ENCODE measurements at places on chromosomes 13 and 19. TPM values are rescaled to one million over a fixed set of nuclear protein-coding genes. Genes with fewer than 3 reads are reported as not detected.

DNA sequence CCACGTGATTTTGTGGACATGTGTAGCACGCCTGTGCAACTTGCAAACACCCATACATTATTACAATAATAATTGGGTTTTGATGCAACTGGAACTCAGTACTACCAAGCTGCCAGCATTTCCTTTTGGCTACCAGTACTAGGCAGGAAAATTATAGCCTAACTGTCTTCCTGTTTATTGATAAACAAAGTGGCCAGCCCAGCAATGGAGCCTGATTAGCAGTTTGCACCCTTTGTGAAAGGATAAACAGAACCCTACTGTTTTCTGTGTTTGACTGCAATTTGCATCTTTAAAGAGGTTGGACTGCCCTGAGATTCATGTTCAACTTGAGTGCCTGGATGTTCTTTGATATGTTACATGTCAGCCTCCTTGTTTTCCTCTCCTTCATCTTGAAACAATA lies 173.9 kb downstream of the ZIC5 start:
- no peak for DNase-seq

- no peak for DNase-seq
Observed at GRCh38 chr13:80921541-80921940, 580.6 kb upstream of the SPRY2 start.

DNA sequence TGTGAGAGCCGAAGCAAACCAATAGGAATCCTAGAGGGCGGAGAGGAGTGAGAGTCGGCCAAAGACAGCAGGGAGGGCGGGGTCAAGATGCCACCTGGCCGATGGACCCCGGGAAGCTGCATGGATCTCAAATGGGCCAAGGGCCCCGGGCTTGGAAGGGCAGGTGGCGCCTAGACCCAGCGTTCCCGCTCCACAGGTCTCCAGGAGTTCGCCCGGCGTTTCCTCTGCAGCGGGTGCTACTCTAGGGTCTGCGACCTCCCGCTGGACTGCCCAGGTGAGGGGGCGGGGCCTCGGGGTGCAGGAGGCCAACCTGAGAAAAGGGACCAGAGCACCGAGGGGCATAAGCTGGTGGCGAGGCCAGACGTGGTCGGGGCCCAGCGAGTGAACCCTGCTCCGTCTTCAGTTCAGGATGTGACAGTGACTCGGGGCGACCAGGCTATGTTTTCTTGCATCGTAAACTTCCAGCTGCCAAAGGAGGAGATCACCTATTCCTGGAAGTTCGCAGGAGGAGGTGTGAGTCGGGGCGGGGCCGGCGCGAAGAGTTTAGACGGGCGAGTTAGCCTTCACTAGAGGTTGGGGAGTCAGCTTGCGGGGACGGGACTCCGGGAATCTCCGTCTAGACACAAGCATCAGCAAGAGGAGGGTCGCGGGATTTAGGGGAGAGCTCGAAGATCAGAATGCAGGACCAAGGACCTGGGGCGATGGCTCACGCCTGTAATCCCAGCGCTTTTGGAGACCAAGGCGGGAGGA lies 9.9 kb downstream of the SPACA6 start:
- peak; percentile 37 for DNase-seq

DNA sequence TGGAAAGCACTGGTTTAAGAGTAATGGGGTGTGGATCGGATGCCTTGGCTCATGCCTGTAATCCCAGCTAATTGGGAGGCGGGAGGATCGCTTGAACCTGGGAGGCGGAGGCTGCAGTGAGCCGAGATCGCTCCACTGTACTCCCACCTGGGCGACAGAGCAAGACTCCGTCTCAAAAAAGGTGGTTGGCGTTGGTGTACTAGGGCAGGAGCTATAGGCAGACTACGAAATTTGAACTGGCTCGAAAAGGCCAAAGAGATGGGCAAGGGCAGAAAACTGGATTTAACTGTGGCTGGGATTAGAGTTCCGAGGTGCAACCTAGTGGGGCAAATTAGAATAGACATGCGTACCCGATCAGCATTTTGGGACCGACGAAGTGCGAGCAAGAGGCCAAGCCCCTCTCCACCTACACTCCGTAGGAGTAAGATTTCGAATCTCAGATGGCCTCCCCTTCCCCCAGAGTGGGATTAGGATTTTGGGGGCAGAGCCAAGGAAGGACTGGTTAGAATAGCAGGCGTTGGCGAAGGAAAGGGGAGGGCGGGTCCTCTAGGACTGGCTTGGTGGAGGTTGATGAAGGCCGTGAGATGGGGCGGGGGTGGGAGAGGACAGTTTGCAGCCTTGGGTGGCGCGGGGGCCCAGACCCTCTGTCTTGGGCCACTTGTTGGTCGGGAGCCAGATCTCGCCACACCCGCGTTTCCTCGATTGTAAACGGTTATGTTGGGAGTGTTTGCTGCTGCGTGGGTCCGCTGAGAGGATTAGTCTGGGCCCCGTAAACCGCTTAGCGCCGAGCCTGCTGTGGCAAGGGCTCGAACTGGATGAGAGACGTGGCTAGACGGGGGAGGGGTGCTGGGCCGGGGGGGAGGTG lies 2.0 kb upstream of the INAFM1 start:
- DNase-seq, result peak; percentile 60

GRCh38 chr13:40445557-40445990 lies 220.9 kb downstream of the FOXO1 start:
- no peak for DNase-seq

- no peak for DNase-seq
Observed at GRCh38 chr13:74316547-74316946, 182.3 kb upstream of the KLF12 start.

DNA sequence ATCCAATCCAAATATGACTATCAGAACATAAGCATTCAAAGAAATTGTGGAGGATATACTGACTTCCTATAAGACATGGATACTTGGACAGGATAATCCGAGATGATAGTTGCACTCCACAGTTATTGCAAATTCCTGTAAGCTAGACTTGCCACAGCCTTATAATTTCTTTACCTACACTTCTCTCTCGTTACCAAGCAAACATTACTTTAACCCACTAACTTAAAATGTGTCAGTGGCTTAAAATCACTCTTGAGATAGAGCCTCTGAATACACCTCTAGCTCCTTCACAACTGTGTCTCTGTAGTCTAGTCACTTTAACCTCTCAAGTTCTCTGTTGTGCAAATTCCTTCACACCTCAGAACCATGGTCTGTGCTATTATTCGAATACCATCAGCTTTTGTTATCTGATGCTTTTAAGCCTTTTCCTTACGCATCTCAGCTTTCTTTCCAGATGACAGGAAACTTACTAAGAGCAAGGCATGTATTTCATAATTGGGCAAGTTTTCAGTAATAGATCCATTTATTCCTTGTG lies 474.9 kb upstream of the MIR17HG start:
- DNase-seq, result no peak

GRCh38 chr13:40024204-40024966 lies 368.9 kb downstream of the COG6 start:
- no peak for DNase-seq

GRCh38 chr13:112790735-112791641 lies 101.2 kb downstream of the ATP11A start:
- no peak for DNase-seq

DNA sequence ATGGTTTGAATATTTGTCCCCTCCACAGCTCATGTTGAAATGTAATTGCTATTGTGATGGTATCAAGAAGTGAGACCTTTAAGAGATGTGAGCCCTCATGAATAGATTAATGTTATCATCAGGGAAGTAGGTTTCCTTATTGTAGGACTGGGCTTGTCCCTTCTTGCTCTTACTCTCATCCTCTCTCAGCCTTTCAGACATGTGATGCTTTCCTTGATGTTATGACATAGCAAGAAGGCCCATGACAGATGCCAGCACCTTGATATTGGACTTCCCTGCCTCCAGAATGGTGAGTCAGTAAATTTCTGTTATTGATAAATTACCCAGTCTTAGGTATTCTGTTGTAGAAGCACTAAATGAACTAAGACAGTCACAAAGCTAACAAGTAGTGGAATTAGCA lies 5.7 kb upstream of the ZMYM2 start:
- DNase-seq, result no peak

GRCh38 chr19:38360351-38360750 lies 14.0 kb upstream of the PSMD8 start:
- no peak for DNase-seq

The MZT1 gene
- total RNA-seq, result 44.0 TPM

The ZNF726 gene
- 8.4 TPM for total RNA-seq

The ZNF180 gene
- 15.0 TPM for total RNA-seq

The KASH5 gene
- total RNA-seq, result not detected

The OR7G1 gene
- not detected for total RNA-seq

The C5AR1 gene
- total RNA-seq, result 0.68 TPM

The GRIN3B gene
- total RNA-seq, result 0.74 TPM

Data from G401 (cell line).